ENCODE measurements at places on chromosomes 13 and 19.

- no peak for DNase-seq
Measured at GRCh38 chr19:39247701-39248664, 673 bp downstream of the IFNL4 start.

- DNase-seq = peak; percentile 58
Measured at GRCh38 chr13:94595001-94595949, 677 bp downstream of the TGDS start.

DNA sequence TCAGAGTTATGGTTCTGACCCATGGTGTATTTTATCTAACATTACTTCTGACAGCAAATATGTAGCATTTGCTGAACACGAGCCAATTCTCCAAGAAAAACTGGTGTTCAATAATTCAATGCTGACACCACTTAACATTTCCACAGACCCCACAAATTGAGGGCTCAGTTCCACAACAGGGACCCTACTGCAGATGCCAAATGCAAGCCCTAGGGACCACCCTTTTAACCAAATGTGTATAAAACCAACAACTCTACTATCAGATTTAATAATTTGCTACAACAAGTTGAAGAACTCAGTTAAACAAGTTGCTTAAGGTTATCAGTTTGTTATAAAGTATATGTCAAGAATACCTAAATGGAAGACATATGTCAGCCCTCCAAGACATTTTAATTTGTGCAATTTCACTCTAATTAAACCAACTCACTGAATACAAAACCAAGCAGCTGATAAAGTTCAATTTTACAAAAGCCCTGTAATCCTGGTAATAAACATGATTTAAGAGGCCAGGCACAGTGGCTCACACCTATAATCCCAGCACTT is 6.7 kb downstream of the ZNF44 start:
- DNase-seq = no peak

- no peak for DNase-seq
Measured at GRCh38 chr13:74825152-74825937, 656.6 kb downstream of the TBC1D4 start.

GRCh38 chr19:1943661-1944087 is 2.7 kb downstream of the CSNK1G2 start:
- DNase-seq = no peak

DNA sequence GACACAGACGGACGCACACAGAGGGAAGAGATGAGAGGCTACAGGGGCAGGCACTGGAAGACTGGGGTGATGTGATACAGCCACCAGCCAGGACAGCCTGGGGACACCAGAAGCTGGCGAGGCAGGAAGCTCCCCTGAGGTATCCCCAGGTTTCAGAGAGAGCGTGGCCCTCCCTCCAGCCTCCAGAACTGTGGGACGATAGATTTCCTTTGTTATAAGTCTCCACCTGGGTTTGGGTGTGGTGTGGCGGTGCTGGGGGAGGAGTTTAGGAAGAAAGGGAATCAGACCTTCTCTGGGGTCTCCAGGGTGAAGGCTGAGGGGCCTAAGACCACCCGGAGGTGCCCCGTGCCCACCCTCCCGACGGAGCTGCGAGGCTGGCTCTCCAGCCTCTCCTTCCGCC is 2.7 kb upstream of the ASPDH start:
- DNase-seq = no peak

All from NCI-H69 (cell line).